Stimulated activated CD4-positive, alpha-beta T cell treated with anti-CD3 and anti-CD28 coated beads, Interleukin-2, amount 100 ng/mL, for 24 hours (primary cell): ENCODE measurements at places on chromosomes 2 and 18.

- no peak for DNase-seq
These were observed 65.0 kb upstream of the BOD1L2 start for GRCh38 chr18:57081899-57082298.

- no peak for DNase-seq
These were observed 246.9 kb downstream of the GLI2 start for GRCh38 chr2:120982598-120982997.

DNA sequence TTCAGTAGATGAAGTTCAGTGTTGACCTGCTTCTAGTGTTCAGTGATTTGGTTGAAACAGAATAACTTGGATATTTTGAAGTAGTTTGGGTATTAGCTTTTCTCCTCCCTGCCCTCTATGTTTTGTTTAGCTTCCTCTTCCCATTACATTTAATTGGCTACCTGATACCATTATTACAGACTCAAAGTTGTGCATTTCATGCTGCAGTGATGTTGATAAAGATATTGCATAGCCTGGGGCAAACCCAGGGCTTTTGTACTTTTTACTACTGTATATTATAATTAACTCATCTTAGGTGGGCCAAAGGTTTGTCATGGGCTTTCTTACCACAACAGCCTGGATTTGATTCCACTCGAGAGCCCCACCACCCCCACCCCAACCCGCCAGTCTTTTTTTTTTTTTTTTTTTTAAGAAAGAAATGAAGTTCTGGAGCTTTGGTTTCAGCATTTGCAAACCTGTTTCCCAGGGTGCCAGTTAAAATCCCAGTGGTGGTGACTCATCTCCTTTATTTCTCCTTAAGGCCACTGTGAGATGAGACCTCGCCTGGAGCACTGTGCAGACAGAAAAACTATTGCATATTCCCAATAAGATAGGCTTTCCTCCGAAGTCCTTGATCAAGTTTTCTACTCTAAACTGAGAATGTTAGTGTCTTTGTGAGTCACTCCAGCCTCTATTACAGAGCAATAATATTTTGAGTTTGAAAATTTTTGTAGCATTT is 393.7 kb upstream of the FANCL start:
- no peak for DNase-seq

DNA sequence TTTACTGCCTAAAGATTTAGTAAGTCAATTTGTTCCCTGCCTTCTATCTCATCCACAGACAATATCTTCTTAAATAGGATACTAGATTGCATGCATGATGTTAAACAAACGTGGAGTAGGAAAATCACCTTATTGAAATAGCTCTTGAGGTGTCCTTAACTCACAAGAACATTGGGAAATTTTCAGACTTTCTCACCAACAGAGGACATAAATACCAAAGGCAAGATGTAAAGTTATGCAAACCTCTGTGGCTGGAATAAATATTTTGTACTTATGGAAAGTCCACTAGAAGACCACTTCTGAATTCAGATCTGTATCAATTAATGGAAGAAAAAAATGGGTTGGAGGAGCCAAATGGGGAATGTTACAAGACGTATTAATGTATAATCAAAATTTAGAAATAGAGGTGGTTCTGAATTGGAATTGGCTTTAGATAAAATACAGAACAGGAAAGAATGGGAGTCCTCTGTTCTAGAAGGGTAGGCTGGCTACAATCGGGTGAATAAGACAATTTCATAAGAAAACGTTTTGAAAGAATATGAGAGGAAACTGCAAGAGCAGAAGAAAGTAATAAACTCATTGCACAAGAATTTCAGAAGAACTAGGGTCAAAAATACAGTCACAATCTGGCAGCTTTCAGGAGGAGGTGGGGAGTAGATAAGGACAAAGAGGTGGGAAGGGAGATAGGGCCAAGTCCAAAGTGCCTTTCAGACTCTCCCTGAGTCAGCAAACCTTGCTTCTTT is 69.3 kb upstream of the FN1 start:
- DNase-seq, result no peak

DNA sequence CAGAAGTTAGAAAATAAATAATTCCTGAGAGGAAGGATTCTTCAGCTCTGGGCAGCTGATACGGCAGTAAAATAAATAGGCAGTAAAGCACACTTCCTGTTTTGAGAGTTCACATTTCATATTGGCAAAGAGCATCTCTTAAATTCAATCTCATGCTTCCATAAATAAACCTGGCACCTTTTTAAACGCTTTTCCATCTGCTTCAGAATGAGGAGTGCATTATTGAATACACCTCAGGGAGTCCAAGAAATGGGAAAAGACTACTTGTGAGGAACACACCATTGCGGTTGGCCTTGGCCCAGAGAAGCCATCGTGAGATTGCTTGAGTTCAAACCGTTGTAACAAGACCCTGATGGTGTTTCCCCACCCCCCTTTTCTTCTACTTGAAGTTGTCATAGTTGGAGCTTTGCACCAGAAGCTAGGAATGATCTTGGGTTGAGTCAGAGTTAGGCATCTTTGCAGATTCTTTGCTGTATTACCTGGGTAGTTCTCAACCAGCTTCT is 123.9 kb downstream of the RDH14 start:
- no peak for DNase-seq
